ENCODE measurements at places on chromosomes 12 and 14. TPM values are rescaled to one million over a fixed set of nuclear protein-coding genes. Genes with fewer than 3 reads are reported as not detected.

Gene EPYC
- total RNA-seq, result not detected

Gene RAD9B
- 2.2 TPM for total RNA-seq

Gene ADCY4
- total RNA-seq, result 32.9 TPM

Gene TMEM30B
- total RNA-seq, result 2.2 TPM

Gene GRIP1
- 13.9 TPM for total RNA-seq

Gene SLCO1B1
- total RNA-seq, result not detected

Gene PRB2
- total RNA-seq, result not detected

- no peak for DNase-seq
These were observed 1.5 kb upstream of the VAMP1 start for GRCh38 chr12:6471989-6472360.

- no peak for DNase-seq
These were observed 11.6 kb upstream of the SRSF9 start for GRCh38 chr12:120481022-120481767.

DNA sequence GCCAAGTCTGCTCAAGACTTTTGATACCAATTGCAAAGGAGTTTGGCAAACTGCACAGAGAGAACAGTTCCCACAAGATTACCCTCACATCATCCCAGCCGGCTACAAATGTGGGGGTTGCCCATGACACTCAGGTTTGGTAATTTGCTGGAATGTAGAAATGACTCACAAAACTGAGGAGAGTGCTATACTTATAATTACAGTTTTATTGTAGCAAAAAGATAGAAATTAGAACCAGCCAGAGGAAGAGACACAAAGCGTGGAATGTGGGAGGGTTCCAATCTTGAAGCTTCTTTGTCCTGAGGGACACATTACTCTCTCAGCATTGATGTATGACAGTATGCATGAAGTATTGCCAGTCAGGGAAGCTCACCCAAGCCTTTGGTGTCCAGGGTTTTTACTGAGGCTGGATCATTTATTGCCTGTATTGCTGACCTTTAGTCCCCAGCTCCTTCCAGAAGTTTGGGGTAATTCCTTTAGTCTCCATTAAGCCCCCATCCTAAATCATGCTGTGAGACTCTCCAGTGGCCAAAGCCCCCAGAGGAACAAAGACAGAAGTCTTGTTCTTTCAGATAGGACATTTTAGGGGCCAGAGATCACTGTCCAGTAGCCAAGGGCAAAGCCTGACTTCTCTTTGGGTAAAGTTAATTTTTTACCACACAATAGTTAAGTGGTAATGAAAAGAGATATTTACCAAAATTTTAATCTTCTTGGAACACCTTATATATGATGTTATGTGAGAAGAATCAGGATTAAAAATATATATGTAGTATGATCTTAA is 9.9 kb downstream of the TBK1 start:
- DNase-seq, result no peak

GRCh38 chr12:12779529-12779928 is 5.9 kb upstream of the APOLD1 start:
- DNase-seq, result no peak

DNA sequence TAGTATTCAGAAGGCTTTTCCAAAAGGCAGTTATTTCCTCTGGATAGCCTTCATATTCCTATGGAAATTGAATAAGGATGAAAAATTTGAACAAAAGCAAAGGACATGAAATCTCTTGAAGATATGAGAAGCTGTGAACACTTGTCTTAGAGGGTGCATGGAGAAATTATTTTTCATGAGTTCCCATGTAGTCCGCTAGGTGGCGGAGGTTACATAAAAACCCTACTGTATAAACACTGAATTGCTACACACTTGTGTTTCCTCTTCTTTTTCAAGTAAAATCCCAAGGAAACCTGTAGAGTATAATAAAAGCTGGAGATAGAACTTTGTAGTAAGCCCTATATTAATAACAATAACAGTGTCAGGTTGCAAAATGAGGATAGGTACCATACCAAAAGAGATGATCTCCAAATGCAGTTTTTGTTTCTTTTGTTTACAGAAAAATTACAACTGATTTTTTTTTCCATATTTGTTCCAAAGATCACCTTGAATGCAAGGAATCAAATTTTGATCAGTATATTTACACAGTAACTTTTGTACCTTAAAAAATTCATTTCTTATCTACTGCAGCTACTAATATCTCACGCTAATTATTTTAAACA is 37.8 kb upstream of the OR4E1 start:
- no peak for DNase-seq

GRCh38 chr12:56728139-56728861 is 3.2 kb upstream of the NACA start:
- DNase-seq, result no peak

DNA sequence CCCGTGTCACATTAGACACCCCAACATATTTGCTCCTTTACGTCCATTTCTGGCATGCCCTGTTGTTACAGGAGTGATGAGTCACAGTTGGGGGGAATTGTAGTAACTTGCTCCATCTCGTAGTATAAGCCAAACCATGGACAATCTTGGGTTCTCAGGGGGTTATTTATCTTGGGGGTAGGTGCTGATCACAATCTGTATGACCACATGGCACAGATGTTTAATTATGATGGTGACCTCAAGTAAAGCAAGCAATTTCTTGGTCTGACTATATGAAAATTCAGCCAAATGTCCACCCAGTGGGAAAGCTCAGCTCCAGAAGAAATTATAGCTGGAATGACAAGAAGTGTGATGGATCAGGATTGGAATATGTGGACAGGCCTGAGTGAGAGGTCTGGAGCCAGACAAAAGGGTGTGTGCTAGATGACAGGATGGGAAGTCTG is 32.1 kb upstream of the STON2 start:
- no peak for DNase-seq

- no peak for DNase-seq
These were observed 9.9 kb downstream of the BMAL2 start for GRCh38 chr12:27342536-27342935.

GRCh38 chr12:68568922-68569569 is 41.7 kb upstream of the RAP1B start:
- DNase-seq, result no peak

DNA sequence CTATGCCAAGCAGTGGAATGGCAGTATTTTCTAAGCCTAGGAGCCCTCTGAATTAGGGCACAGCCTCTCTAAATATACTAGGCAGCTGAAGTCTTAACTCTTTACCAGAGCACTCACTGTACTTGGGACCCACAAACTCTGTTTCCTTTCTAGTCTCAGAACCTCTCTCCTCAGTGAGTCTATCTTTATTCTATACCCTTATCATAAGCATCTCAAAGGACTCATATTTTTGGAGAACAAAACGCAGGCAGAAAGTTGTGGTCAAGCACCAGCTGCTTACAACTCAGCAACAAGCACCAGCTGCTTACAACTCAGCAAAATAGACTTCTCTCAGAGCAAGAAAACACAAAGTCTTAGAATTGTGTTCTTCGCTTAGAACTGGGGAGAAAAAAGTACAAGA is 993 bp downstream of the CCDC196 start:
- no peak for DNase-seq

DNA sequence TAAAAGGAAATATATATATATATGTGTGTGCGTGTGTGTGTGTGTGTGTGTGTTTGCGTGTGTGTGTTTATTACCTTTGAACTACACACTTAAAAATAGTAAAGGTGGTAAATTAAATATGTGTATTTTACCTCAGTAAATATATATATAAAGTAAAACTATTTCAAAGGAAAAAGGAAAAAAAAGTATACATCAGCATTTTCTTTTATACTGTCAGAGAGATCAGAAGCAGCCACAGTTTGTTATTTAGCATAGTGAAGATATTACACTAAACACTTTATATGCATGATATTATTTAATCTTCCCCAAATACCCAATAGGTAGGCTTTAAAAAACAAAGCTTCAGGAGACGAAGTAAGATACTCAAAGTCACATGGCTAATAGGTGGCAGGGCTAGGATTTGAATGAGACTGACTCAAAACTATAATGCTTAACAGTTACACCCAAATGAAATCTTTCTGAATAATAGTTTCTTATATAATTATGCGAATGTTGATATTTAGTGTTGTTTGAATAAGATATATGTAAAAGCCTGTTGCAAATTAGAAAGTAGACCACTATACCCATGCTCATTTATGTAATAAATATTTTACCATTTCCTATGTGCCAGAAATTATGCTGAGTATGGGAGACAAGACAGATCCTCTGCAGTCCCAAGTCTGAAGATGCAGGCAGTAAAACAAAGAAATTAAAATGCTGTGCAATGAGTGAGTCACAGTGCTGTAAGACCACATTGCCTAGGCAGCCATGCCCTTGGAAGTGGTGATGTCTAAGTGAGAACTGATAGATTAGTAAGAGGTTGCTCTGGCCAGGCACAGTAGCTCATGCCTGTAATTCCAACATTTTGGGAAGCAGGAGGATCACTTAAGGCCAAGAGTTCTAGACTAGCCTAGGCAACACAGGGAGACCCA is 66.1 kb downstream of the PDZRN4 start:
- DNase-seq, result no peak

- DNase-seq, result no peak
These were observed 136.8 kb downstream of the SRGAP1 start for GRCh38 chr12:63981343-63981742.

- no peak for DNase-seq
These were observed 71.6 kb downstream of the ZNF641 start for GRCh38 chr12:48279101-48279500.

DNA sequence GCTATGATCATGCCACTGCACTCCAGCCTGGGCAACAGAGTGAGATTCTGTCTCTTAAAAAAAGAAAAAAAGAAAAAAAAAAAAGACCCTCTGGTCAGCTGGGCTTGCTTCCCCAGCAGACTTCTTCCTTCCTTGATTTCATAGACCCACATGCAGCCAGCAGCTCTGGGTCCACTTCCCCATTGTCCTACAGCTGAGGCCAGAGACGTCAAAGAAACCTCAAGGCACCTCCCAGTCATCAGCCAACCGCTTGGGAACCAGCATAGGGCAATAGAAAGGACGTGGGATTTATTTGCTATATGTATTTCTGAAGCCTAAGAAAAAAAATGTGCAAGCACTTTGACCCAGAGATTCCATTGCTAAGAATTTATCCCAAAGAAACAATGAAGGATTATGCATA is 35.4 kb upstream of the SPPL3 start:
- DNase-seq, result no peak

DNA sequence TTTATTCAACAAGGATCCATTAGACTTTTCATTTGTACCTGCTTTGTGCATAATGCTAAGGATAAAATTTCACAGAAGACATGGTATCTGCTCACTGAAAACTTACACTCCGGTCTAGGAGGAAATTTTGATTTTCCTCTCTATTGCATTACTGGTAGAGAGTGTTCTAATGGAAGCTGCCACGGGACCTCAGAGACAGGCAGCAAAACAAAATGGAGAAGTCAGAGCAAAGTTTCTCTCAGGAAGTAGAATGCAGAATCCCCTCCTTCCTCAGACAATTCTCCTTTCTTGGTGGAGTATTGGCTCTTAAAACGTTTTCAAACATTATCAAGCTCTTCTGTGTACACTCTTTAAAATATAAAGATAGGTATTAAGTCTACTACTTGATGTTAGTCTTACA is 12.3 kb downstream of the CLEC2B start:
- no peak for DNase-seq

DNA sequence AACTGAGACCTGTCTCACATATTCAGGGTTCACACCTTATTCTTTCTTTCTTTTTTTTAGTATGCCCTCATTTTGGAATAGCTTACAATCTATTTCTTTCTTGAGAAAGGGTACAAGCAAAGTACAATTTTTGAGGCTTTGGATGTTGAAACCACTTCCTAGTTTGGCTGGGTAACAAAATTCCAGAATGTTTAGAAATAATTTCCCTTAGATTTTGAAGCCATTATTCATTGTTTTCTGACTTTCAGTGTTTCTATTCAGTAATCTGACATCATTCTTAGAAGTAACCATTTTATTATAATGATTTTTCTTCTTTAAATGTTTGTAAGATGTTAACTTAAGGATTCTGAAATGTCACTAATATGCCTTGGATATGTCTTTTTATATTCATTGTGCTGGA is 28.2 kb downstream of the ST8SIA1 start:
- DNase-seq, result no peak

GRCh38 chr12:2292560-2292959 is 239.8 kb downstream of the CACNA1C start:
- no peak for DNase-seq

DNA sequence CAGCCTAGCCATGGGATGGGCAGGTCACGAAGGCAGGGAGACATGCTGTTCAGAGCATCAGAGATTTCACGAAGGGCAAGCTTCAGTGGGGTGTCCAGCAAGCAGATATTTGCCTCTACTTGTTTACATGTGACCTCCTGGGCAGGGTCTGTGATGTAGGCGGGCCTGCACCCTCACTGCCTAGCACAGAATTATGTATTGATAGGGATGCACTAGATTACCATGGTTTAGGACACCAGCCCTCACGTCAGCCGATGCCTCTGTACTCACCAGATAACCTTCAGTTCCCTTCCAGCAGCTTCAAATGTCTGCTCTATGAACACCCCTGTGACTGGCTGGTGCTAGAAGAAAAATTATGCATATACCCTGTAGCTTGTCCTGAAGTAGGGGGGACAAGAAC is 5.1 kb upstream of the EIF5 start:
- DNase-seq, result no peak

GRCh38 chr12:50986966-50987737 is 34.8 kb downstream of the HIGD1C start:
- no peak for DNase-seq

- DNase-seq, result no peak
These were observed 76.1 kb downstream of the TBC1D30 start for GRCh38 chr12:64900540-64900939.

DNA sequence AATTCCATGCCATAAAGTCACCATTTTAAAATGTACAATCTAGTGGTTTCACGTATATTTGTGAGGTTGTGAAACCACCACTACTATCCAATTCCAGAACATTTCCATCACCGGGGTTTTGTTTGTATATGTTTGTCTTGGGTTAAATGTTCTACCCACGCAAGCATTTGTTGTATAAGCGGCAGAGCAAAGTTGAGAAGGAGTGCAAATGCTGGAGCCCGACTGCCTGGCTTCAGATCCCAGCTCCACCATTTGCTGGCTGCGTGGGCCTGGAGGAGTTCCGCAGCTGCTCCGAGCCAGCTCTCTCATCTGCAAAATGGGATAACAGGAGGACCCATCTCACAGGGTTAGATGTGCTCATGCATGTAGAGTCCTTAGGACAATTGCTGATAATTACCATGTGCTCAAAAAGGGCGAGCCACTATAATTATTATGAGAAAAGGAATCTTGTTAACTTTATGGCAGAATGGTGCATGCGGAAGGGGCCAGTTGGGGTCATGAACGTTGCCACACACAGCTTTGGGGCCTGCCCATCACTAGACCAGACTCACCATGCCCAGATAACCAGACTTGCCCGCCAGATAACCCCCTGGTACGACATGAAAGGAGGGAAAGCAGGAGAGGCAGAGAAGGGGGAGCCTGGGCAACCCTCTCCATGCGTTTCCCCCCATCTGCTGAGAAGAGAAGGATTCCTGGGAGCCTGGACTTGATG is 6.4 kb downstream of the ACTN1 start:
- DNase-seq, result no peak

Data from esophagus muscularis mucosa (tissue), 4 donors.